ENCODE measurements at places on chromosomes 1 and 21.

GRCh38 chr1:167210966-167211674 is 9.6 kb upstream of the POU2F1 start:
- no peak for DNase-seq

DNA sequence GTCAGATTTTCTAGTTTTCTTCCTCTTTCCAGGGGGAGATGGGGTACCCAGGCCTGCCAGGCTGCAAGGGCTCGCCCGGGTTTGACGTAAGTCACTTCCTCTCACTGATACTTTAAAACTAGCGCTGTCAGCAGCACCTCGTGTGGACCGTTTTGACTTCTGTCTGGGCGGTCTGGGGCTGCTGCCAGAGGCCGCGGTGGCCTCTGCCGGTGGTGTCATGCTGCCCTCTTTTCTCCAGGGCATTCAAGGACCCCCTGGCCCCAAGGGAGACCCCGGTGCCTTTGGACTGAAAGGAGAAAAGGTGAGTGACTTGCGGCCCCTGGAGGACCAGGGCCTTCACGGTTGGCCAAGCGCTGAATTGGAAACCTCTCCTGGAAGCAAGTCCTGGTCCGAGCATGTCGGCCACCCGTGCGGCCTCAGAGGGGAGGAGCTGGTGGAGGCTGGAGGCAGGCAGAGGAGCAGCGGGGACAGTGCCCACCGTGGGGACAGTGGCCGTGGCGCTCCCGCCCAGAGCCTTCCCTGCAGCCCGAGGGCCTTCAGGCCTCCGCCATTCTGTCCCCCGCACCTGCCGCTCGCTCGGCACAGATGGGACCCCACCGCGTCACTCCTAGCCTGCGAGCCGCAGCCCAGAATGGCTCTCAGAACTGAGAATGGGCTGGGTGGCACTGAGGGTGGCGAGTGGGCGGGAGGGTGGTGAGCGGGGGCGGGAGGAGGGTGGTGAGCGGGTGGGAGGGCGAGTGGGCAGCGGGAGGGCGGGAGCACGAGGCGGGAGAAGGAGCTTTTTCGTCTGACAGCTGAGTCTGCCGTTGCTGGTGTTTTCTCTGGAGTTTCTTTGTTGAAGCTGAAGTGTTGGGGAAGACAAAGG is 9.4 kb downstream of the COL6A1 start:
- peak; percentile 71 for DNase-seq

- no peak for DNase-seq
These were observed 313.5 kb upstream of the PLXNA2 start for GRCh38 chr1:208557723-208558094.

GRCh38 chr1:232968391-232968790 is 18.0 kb downstream of the NTPCR start:
- no peak for DNase-seq

DNA sequence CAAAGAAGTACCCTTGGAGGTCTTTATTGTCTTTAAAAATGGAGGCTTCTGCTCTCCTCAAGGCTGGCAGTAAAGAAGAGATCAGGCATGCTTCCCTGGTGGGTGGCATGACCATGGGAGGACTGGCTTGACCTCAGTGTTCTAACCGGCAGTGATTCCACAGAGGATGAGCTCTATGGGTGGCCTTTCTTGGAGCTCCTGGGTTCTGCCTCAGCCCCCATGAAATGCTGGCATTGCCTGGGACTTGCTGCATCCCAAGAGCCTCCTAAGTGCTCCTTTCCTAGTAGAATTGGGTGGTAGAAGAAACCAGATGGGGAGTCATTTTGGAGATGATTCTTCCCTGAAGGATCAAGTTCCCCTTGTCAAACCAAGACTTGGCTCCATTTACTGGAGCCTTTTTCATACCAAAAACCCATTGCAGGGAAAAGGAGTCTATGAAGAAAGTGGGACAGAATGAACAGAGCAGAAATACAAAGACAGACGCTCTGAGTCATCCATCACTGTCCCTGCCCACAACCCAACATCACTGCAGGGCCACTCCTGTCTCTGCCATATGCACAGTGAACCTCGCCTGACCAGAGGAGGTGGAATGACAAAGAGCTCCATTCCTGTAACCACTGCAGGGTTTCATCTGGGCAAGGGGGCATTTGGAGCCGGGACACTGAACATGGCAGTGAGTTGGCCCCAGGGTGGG is 42.4 kb downstream of the RIMS3 start:
- no peak for DNase-seq

GRCh38 chr1:168116327-168116799 is 20.4 kb downstream of the GPR161 start:
- no peak for DNase-seq

Data from aorta (tissue), 5 donors.